Right lung (tissue), 10 donors: ENCODE measurements at places on chromosomes 3 and 15.

- DNase-seq, result no peak
Measured at GRCh38 chr3:177598097-177598833, 401.0 kb upstream of the TBL1XR1 start.

DNA sequence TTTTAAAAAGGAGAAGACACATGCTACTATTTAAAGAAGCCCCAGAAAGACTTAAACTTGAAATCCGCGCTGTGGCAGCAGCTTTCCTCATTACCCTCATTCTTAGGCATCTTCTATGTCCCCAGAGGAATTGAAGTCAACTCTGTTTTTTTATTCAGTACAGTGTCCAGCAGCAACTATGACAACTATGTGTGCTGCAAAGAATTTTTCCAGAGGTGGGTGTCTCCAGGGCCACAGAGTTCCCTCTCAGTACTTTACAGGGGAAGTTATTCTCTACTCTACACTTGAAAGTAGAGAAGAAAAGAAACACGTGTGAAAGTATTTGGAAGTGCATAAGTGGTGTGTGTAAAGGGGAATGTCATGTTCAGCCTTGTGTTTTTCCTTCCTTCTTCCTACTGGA lies 32.0 kb downstream of the GATM start:
- DNase-seq, result no peak

- DNase-seq, result peak; percentile 18
Measured at GRCh38 chr3:188389711-188390342, 235.9 kb downstream of the LPP start.

GRCh38 chr3:180048840-180049239 lies 12.1 kb upstream of the PEX5L start:
- peak; percentile 54 for DNase-seq

DNA sequence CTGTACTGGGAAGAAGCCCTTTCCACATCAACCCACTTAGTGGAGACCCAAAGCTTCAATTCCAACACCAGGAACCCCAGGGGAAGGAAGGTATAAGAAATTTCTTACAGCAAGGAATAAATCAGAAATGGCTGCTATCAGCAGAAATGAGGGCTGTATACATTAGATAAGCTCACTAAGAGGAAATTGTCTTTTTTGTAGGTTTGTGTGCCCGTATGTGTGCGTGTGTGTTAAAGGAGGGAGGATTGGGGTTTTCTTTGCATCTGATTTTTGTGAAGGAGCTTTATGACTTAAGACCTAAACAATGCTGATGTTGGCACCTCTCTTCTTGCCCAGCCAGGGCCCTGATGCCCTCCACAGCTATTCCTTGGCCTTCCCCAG lies 18.6 kb downstream of the ARRDC4 start:
- no peak for DNase-seq

GRCh38 chr3:171266034-171266739 lies 194.0 kb downstream of the TNIK start:
- no peak for DNase-seq

DNA sequence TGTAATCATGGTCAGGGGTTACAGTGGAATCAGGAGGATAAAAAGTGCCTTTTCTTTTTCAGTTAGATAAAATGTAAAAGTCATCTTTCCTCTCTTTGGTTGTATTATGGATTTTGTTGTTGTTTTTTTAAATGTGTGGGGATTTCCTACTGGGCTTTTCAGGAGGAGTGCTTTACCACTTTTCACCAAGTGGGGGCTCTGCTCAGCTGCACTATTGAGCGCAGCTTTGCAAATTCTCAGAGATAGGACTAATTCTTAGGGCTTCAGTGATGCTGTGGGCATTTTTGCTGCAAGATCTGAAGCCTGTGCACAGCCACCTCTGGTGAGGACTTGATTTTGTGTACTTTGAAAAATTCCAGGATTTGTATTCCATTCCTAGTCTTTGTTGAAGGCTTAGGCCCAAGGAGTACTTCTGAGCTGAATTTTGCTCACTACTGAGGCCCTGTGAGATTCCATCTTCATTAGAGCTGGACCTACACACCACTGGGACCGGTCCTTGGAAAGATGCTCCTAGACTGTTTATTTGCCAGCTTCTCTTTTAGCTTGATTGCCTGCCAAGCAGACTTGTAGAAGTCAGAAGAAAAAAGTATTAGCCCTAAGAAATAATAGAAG lies 7.5 kb downstream of the GNB5 start:
- DNase-seq, result no peak

- no peak for DNase-seq
Measured at GRCh38 chr3:113625834-113626233, 70.6 kb downstream of the USF3 start.
